Naive thymus-derived CD8-positive, alpha-beta T cell (primary cell): ENCODE measurements at places on chromosomes 6 and 20.

GRCh38 chr20:1225783-1226654 lies at the start of gene RAD21L1:
Gene RAD21L1 (plus strand): TSS chr20:1226044. CDS start chr20:1228454, 2,410 bp downstream.
- DNase-seq = peak; percentile 64

GRCh38 chr20:40966103-40966502 lies 62.5 kb upstream of the TOP1 start:
- no peak for DNase-seq

DNA sequence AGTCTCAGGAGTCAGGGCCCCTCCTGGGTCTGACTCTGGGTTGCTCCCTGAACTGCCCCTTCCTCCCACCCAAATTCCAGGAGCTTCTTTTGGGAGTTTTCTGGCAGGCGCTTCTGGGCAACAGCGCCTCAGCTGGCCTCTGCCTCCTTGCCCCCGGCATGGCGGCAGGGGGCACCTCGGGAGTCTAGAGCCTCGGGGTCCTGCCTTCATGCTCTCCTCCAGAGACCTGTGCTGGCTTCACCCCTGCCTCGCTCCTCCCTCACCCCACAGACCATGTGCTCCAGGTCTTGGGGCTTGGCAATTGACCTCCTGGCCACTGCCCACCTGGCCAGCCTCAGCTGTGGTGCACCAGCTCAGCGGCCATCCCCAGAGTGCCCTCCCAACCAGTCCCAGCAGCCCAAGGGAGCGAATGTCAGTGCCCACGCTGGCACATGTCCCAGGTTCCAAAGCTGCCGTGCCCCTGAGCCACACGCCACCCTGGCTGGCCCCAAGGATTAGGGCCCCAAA lies 43.4 kb downstream of the SRC start:
- no peak for DNase-seq

- no peak for DNase-seq
These were observed 151.5 kb upstream of the LRFN2 start for GRCh38 chr6:40738551-40739193.

DNA sequence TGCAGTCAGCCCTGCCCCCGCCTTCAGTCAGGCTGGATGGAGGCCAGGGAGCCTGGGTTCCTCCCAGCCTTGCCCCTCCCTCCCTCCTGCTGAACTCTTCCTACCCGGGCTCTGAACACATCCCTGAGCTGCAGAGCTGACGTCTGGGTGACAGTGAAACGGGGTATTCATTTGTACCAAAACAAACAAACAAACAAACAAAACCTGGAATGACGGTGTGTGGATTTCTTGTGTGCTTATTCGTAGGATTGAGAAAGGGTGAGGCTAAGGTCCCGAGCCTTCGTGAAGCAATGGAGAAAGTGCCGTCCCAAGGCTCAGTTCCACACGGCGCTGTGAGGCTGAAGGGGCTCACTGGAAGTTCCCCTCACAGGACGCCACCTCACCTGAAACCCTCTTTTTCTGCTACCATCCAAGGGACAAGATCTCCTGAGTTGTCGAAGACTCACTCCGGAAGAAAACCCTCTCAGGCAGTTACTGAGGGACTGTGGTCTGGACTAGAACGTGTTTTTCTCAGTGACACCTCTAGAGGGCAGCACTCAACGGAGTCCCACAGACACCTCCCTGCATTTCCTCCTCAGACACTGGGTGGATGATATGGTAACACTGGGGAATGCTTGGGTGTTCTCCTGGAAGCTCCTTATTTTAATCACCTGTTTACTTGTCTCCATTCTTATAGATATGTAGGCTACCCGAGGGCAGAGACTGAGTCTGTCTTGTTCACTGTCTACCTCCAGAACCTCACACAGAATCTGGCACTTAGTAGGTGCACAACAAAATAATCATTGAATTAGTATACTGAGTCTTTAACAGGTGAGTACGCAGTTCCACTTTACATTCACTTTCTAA lies 27.3 kb downstream of the GSTA3 start:
- peak; percentile 15 for DNase-seq

DNA sequence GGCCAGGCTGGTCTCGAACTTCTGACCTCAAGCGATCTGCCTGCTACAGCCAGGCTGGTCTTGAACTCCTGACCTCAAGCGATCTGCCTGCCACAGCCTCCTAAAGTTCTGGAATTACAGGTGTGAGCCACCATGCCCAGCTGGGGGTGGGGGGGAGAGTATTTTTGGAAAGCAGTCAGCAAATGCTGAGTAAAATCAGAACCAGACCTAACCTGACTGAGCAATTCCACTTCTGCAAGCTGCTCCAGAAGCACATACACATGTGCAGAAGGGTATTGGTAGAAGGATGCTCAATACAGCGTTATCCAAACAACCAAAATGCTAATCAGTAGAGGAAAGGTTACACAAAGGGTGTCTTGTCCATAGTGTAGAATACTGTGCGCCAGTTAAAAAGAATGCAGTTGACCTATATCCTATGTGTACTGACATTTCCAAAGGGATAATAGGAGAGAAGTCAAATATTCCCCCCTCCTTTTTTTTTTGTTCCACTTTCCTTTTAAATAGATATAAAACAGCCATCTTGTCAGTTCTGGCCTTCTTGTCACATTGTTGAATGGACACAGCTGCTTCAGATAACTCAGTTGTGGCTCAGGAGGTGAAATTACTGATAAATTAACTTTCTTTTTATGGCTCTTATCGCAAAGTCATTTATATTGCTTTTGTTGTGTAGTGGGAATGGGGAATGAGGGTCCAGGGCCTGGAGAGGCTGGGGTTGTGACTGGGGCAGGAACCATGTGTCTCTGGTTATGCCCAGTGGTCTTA lies 74.6 kb downstream of the DTD1 start:
- DNase-seq = no peak

DNA sequence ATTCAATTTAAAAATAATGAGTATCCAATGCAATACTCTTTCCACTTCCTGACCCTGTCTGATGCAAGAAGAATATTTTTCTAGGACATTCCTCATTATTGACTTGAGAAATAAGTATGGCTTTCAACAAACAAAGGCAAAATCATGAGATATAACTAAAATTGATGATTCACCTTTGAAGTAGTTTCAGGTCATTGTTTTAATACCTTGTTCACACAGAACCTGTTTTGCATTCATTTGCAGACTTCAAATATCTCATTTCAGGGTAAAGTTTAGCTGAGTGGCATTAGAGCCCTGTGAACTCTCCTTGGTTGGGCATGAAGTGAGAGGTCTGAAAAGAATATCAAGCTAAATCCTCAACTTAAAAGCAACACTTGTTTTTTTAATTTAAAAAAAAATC lies 309.2 kb downstream of the NRN1 start:
- DNase-seq = no peak

DNA sequence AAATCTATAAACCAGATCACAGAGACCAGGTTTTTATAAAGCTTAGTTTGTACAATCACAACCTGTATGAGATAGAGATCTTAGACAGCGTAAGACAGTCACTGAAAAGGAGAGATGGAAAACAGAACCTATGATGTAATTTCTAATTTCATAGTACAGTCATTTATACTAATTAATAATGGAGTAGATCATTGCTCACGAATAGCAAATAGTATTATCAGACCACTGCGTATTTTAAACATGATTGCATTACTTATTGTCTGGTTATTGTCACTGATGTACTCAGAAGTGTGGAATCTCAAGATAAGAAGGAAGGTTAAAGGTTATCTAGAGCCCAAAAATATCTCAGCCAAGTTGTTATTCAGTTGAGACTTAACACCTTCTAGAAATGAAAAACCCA lies 115.6 kb downstream of the KHDC1L start:
- DNase-seq = no peak

DNA sequence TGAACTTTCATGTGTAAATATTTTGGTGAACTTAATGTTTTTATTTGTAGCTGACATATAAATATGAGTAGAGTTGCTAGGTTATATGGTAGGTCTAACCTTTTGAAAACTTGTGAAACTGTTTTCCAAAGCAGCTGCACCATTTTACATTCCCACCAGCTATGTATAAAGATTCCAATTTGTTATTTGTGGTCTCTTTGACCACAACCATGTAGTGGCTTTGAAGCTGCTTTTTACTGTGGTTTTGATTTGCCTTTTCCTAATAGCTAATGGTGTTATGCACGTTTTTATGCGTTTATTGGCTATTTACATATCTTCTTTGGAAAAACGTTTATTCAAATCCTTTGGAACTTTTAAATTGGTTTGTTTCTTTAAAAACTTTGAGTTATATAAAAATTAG lies 10.3 kb downstream of the CST3 start:
- no peak for DNase-seq

DNA sequence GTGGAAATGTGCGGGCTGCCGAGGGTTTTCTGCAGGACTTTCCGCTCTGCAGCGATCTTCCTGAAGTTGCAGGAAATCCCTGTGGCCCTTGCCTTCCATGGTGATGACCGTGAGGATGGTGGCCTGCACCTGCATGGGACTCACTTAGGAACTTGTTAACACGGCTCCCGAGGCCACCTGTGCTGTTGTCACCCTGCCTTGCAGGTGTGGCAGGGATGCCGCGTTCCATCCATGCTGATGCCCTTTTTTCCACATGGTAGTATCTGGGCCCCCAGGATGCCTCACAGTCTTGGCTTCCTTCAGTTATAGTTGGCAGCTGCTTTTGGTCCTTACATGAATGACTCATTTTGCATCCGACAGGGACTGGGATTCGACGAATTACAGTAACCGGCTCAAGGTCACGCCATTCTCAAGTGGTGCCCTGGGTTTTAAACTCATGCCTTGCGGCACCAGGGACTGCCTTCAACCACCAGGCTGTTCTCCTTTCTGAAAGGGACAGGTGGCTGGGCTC lies 37.2 kb downstream of the SYNJ2 start:
- no peak for DNase-seq

GRCh38 chr6:65646544-65646943 lies 60.5 kb downstream of the EYS start:
- DNase-seq = no peak

GRCh38 chr20:15610787-15611186 lies 962.5 kb downstream of the KIF16B start:
- DNase-seq = no peak

GRCh38 chr6:11427723-11428245 lies 109.8 kb upstream of the TMEM170B start:
- DNase-seq = no peak

- DNase-seq = no peak
These were observed 240.9 kb downstream of the PHACTR1 start for GRCh38 chr6:12957321-12958051.

GRCh38 chr20:4091490-4092479 lies 76.4 kb upstream of the RNF24 start:
- DNase-seq = peak; percentile 20

DNA sequence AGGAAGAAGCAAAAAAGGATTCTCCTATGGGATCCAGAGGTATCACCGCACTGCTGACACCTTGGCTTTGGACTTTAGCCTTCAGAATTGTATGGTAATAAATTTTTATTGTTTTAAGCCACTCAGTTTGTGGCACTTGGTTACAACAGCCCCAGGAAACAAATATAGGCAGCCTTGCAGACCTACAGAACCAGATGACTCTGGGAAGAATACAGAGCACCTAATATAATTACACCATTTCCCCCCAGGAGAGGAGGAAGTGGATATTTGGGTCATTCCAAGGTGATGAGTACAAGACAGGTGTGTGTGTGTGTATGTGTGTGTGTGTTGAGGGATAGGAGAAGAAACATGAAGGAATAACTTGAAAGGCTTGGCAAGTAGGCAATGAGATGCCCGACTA lies 84.2 kb upstream of the ENPP5 start:
- DNase-seq = no peak

DNA sequence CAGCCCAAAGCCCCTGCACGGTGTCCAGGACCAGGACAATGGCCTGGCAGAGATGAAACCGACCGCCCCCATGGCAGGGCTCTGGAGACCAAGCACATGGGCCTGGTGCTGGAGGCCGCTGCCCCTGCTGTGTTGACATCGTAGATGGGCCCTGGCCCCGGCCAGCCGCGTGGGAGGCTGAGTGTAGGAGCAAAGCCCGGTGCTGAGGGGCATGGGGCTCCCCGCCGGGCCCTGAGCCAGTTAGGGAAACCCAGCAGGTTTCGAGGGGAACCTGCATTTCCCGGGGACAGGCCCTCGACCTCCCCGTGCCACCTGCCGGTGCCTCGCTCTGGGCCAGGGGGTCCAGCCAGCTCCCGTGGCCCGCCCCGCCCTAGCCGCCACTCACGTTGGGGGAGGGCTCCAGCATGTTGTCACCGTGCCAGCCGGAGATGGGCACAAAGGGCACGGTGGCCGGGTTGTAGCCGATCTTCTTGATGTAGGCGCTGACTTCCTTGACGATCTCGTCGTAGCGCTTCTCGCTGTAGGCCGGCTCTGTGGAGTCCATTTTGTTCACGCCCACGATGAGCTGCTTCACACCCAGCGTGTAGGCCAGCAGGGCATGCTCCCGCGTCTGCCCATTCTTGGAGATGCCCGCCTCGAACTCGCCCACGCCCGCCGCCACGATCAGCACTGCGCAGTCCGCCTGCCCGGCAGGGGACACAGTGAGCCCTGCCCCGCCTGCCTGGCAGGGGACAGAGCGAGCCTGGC lies 4.3 kb downstream of the EEF1A2 start:
- no peak for DNase-seq

DNA sequence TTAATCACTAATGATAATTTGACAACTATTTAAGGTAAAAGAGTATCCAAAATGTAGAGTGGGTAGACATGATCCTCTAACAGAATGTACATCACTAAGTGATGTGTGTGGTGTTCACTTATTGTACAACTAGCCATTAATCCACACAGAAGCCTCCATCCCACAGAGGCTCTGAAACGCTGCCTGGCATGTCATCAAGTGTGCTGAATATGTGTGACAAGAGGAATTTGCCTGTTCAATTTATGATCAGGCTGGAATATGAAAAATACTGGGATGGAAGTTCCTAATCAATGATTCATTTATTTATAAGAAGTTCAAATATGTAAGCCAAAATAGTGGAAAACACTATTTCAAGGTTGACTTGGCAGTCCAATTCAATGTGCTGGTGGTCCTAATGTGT lies 72.4 kb downstream of the BACH2 start:
- no peak for DNase-seq

DNA sequence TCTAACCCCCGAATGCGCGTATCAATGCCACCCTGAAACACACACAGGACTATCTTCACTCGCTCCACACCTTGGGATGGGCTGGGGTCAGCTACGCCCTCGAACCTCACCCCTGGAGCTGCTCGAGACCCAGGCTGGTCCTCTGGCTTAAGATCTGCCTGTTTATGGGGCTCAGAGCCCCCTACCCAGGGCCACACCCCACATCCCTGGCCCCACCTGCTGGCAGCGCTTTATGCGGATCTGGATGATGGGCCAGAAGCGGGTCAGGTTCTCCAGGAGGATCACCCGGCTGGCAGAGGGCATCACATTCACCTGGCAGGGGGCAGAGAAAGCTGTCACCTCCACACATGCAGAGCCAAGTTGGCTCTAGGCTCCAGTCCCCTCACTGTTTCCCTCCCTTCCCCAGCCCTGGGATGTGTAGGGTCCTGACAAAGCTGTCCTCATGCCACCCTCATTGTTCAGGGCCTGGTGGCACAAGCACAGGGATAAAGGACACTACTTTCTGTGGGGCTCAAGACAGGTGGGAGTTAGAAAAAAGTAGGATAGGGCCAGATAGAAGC lies 8.2 kb downstream of the CUL7 start:
- DNase-seq = no peak

- DNase-seq = no peak
These were observed 440.4 kb downstream of the COL12A1 start for GRCh38 chr6:74765486-74765885.
